NCI-H2227 treated with DMSO at 0.1 percent for 48 hours (cell line): ENCODE measurements at places on chromosomes 2 and 18.
A peak's percentile ranks its signal among the peaks of the same experiment; 100 is the strongest.

GRCh38 chr2:182404975-182405561 lies 21.8 kb downstream of the PDE1A start:
- DNase-seq: no peak

DNA sequence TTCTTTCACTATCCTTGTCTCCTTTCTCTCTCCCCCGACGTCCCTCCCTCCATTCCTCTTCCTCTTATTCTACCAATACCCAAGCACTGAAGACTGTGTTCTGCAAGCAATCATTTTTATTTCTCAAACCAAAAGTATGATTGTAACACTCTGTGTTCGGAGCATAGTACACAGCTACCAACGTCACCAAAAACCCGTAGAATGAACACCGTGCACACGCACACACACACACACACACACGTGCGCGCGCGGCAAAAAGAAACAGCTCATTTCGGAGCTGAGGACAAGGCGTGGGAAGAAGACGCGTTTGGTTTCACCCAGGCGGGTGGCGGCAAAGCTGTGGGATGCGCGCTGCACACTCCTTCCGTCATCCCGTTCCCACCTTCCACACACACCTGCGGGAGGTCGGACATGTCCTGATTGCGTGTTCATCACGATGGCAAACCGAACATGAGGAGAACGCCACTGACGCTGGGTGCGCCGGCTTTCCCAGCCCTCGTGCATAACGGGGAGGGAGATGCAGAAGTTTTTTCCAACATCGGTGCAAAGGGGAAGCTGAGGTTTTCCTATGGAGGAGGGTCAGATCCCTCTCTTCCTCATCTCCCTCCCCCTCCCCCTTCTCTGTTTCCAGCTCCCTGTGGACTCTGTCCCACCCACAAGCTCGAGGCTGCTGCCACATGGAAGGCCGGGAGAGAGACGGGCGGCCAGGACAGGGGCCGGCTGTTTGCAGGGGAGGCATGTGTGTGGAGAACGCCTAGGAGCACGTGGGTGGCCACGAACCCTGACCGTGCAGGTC lies 20.4 kb downstream of the MBP start:
- DNase-seq: no peak

GRCh38 chr18:54717673-54718407 lies 110.4 kb upstream of the RAB27B start:
- DNase-seq: peak; percentile 28

DNA sequence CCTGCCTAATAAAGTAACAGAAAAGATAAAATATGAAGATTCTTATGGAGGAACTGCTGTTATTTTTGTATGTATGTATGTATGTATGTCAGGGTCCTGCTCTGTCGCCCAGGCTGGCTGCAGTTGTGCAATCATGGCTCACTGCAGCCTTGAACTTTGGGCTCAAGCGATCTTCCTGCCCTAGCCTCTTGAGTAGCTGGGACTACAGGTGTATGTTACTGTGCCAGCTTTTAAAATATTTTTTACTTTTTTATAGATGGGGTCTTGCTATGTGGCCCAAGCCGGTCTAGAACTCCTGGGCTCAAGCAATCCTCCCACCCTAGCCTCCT lies 26.7 kb downstream of the ANKRD29 start:
- no peak for DNase-seq

GRCh38 chr2:193580176-193580950 lies 1385.6 kb upstream of the TMEFF2 start:
- DNase-seq: no peak

DNA sequence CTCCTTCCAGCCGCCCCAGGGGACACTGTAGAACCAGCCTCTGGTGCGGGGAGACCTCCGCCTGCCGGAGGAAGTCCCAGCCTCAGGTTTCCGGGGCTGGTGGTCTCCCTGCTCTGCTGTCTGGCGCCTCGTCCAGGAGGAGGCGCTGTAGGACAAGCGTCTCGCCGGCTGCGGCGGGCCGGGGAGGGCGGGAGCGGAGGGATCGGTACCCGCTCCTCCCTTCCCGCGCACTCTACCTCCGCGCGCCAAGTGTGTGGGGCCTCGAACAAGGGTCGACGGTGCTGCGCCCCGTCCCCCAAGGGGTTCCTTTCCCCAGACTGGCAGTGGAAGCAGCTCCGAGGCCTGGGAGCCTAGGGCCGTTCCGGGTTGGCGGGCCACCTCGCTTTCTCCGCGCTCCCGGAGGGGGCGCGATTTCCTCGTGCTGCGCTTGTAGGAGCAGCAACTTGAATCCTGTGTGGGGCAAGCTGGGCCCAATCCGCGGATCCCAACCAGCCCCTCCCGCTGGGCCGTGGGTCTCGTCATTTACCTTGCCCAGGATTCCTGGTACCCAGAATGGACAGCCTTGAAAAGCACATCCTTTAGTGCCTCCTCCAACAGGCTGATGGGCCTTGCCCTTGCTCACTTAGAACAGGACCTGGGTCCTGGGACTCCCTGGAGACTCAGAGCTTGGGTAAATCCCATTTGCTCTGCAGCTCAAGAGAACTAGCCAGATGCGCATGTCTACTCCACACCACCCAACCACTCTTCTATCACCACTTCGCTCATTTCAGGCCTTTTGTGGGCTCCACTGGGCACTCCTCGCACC lies 10.6 kb upstream of the HOXD4 start:
- no peak for DNase-seq

DNA sequence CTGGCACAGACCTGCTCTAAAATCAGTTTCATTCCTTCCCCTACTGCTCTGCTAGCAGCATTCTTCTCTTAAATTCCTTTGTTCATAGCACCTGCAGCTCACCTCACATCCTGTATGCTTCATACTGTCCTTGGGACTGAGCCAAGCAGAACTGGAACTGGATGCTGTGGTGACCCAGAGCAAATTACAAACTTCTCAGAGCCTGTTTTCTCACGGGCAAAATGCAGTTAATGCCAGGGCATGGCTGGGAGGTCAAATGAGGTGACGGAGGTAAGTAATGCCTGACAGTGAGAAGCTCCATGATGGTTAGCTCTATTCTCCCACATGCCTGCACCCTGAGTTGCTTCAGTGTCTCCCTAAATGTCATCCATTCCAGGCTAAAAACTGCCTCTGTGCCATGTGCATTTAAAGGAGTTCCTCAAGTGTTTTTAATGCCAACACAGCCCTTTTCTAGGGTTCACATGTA lies 29.7 kb downstream of the C2orf42 start:
- DNase-seq: no peak

GRCh38 chr18:22311301-22311700 lies 106.4 kb downstream of the CTAGE1 start:
- no peak for DNase-seq

DNA sequence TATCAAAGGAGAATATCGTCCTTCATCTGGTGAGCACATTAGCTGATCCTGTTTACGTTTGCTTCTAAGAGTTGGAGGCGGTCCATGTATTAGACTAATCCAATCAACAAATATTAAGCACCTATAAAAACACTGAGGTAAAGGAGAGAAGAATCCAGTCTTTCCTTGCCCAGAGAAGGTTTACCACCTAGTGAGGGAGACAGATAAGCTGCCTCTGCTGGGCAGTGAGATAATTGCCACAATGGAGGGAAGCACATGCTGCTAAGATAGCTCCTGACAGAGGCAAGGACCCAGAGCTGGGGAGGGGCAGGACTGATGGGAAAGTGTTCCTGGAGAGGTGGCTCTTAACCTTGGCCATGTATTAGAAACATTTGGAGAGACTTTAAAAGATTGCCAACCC lies 36.7 kb upstream of the ST8SIA5 start:
- DNase-seq: no peak

DNA sequence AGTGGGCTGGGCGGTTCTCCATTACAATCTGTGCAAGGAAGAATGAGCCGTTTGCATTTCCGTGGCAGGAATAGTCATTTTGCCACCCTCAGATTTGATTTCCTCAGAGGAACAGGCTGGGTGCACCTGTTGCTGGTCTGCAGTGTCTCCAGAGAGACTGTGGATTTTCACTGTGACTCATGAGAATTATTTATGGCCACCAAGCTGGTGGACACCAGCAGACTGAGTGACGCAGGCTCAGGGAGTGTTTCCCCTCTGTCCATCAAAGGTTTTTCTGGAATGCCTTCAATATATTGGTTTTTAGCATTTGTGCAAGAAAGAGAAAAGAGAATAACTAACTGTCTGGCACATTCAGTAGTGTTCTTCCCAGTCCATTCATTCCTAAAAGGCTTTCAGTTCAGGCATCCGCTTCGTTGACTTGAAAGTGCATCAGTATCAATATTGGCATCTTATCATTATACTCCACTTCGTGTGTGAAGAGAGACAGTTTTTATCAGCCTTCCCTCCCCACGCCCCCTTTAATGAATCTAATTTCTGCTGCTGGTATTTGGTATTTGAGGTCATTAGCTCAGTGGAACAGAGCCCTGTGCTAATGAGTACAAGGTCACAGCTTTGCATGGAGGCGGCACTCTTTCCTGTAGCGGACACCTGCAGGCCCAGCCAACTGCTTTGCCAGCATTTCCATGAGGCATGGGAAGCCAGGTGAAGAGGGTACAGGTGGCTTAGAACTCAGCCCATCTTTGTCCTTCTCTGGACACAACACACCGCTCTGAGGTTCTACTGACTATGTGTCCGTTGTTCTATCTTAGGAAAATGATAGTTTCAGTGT lies 39.9 kb downstream of the PRKCE start:
- DNase-seq: no peak

DNA sequence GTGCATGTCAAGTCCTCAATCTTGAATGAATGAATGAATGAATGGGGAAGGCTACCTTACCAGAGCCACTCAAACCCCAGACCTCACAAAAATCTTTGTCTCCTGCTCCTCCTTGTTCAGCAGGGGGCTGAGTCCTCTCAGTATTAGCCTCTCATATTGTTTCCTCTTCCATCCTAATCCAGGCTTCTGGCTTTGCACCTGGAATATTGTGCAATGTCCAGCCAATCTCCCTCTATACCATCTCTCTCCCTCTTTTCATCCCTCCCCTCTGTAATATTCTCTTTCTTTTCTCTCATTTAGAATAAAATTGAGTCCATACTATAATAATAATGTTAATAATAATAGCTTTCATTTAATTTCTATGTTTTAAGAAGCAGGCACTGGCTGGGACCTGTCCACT lies 34.3 kb downstream of the ARHGAP25 start:
- no peak for DNase-seq

GRCh38 chr2:28896906-28897305 lies 2.4 kb downstream of the WDR43 start:
- DNase-seq: no peak

DNA sequence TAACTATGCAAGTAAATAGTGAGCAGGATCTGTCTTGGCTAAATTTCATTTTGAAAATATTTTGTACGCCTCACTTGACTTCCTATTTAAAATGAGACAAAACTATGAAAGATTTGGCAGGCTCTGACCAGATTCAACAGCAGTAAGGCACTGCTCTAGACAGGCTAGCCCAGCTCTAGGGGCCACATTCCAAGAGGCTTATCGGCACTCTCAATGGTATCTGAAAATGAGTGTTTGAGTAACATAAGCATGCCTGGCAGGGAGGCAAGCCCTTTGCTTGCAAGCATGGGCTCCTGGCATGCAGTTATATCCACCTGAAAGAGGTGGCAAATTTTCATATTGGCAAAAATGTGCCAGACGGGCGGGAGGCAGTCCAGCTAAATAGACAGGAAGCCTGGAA lies 10.5 kb downstream of the CAPN13 start:
- DNase-seq: no peak

GRCh38 chr2:166410828-166411472 lies 35.2 kb upstream of the SCN9A start:
- DNase-seq: peak; percentile 65
